ENCODE measurements at places on chromosomes 6 and 20.

- no peak for DNase-seq
Measured at GRCh38 chr6:3506751-3507383, 50.0 kb upstream of the SLC22A23 start.

- no peak for DNase-seq
Measured at GRCh38 chr6:37205175-37205996, 35.4 kb downstream of the PIM1 start.

- no peak for DNase-seq
Measured at GRCh38 chr6:30979690-30980089, 3.8 kb upstream of the MUC21 start.

GRCh38 chr6:119308048-119308570 lies 41.5 kb downstream of the MAN1A1 start:
- peak; percentile 61 for DNase-seq

DNA sequence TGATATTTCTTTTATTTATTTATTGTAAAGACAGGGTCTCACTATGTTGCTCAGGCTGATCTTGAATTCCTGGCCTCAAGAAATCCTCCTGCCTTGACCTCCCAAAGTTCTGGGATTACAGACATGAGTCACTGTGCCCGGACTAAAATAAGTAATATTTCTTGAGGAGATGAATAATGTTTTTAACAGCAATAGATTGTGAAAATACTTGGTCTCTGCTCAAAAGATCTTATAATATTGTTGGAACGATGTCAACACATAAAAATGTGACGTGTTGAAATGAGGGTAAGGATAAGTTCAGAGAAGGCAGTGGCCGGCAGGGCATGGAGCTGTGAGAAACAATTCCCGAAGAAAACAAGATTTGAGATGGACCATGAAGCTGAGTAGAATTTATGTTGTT lies 178.7 kb downstream of the GJA1 start:
- no peak for DNase-seq

GRCh38 chr6:163457637-163458561 lies 43.4 kb downstream of the QKI start:
- DNase-seq: peak; percentile 70
